ENCODE measurements at places on chromosomes 3 and 15. TPM values are rescaled to one million over a fixed set of nuclear protein-coding genes. Genes with fewer than 3 reads are reported as not detected.
A peak's percentile ranks its signal among the peaks of the same experiment; 100 is the strongest.

The TMEM115 gene
- 17.8 TPM for total RNA-seq

DNA sequence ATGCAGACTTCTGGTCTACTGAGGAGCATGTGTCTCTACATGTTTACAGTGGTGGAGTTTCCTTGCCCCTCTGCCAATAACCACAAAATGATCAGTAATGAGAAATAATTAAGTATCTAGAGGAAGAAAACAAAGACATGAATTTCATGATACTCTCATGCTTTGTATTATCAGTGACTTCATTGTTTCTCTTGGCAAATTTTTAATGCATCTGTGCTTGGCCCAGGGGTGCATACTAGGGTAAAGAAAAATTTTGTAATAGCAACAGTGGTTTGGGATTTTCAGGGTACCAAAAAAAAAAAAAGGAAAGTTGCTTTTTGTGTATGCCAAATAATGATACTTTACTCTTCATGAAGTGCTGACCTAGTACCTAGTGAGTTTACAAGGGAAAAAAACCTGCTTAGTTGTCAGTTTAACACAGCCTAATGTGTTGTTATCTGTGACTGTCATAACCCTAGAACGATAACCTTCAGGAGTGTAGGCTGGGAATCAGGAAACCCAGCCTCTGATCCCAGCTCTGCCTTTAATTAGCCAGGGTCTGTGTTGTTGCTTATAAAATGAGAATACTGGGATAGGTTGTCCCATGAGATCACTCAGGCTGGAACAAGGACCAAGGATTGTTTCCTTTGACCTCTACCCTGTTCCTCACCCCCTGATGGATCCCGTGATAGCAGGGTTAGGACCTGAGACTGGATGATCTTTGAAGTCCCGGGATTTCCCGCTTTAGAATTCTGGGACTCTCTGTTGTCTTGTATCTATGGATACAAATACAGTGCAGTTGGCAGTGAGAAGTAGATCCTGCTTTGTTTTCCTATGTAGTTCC is 117.5 kb downstream of the CMSS1 start:
- DNase-seq: no peak

- no peak for DNase-seq
Measured at GRCh38 chr3:188270423-188270972, 116.5 kb downstream of the LPP start.

The CAMP gene
- not detected for total RNA-seq

DNA sequence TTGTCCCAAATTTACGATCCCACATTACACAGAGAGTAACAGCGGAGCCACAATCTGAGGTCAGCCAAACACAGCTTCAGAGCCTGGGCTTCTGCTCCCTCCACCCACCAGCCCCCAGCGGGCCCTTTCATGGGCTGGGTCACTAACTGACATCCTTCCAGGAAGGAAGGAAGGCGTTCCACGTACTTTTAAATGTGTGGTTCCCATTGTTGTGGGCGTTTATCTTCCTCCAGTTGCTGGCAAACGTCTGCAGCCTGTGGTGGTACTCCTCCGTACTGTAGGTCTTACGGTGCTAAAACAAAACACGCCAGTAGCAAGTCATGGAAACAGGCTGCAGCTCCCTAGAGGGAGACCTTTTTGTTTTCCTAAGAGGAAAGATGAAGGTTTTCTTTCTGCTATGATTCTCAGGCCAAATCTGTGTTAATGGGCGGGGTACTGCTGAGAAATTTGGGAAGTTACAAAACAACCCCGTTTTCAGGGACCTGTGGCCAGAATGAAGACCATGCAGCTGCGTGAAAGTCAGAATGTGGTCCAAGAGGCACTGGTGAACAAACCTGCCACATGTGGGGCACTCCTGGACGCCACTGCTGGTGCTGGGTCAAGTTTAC is 7.6 kb downstream of the CTSH start:
- DNase-seq: no peak

GRCh38 chr3:83802801-83803200 is 1156.0 kb upstream of the CADM2 start:
- no peak for DNase-seq

- DNase-seq: no peak
Measured at GRCh38 chr3:126397610-126398422, 3.1 kb downstream of the CFAP100 start.

DNA sequence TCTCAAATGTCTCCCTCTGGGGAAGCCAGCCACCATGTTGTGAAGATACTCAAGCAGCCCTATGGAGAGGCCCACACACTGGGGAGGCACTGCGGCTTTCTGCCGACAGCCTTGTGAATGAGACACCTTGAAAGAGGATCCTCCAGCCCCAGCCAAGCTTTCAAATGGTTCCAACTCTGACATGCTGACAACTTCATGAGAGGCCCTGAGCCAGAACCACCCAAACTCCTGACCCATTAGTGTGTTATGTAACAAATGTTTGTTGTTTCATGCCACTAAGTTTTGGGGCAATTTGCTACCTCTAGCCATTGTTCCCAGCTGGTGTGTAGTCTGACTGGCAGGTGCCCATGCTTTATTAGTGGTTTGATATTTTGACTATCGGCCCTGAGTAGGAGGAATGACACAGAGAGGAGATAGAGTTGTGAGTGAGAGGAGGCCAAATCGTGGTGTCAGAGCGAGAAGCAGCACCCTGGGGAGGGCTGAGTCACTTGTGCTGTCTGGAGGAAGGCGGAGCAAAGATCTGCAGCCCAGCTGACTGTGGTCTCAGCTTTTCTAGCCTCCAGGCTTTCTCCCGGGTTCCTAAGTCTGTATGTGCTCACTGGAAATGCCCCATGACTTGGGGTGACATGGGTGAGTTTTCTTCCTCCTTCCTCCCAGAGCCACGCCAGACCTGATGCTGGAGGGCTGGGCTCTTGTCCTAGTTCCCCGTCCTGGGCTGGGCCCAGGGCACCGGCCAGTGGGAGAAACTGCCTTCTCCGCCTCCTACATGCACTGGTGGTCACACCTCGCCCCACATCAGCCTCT is 56.7 kb upstream of the BLM start:
- DNase-seq: peak; percentile 73

The ARNT2 gene
- not detected for total RNA-seq

The RPL39L gene
- 11.0 TPM for total RNA-seq

DNA sequence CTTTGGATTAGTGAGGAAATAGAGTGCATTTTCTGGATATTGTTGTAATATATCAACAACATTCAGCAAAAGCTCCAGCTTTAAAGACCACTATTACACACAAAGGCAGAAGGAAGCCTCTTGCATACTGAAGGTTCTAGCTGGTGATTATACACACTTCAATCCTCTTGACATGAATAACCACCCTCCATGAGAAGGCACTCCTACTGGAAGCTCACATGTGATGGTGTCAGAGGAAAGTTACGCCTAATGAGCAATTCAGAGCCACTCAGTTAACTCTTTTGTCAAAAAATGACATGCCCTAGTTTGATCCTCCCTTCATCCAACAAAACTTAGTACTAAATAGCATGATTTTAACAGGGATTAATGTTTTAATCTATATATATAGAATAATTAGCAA is 124.6 kb upstream of the LYSMD4 start:
- no peak for DNase-seq

DNA sequence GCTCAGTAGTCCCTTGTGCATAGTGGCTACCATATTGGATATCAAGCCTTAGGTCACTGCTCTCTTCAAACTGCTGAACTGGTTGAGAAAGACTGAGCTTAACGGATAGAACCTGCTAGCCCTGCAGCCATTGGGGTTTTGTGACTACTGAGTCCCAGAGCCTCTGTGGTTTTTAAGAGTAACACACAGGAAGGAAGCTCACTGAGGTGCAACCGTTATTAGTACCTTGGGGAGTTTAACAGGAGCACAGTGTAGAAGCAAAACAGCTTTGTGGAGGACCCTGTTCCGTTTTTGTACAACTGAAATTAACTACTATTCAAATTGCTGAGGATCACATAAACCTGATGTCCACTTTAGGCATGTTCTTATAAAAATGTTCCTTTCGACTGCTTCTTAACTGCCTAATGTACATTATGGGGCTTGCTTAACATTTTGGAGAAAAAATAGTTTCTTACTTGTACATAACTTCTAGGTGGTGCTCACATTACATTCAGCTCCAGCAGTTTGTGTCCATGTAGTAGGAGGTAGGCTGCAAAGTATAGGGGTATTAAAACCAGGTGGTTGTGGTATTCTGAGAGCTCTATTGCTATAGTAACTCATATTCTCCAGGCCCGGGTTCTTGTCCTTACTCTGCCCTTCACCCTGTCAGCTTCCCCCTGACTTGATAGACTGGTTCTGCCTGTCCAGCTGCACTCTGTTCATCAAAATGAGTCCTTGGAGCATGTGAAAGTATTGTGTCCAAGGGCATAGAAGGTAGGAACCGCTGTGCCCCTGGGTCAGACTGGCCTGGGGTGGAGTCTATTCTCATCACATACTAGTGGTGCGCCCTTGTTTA is 17.3 kb downstream of the PXK start:
- no peak for DNase-seq

DNA sequence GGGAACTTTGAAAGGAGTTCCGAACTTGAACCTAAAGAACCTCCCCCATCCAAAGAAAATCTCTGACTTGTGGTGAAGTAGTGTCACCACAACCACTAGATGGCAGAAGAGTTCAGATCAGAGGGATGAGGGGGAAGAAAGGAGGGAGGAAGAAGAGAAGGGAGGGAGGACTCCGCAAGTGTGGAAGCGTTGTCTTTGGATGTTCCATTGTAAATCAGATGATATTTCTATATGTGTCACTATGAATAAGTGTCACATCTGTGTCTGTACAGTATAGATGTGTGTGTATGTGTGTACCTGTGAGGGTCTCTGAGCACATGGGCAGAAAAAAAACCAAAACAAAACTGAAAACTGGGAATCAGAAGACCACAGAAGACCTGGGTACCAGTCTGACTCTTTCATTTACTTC is 16.9 kb downstream of the SLC24A1 start:
- peak; percentile 31 for DNase-seq

GRCh38 chr3:197465197-197465995 is 90.4 kb downstream of the BDH1 start:
- no peak for DNase-seq

The TGM4 gene
- total RNA-seq: not detected

- no peak for DNase-seq
Measured at GRCh38 chr15:37107071-37107743, 6.9 kb upstream of the MEIS2 start.

GRCh38 chr15:27983496-27983895 is 115.6 kb downstream of the OCA2 start:
- DNase-seq: no peak

DNA sequence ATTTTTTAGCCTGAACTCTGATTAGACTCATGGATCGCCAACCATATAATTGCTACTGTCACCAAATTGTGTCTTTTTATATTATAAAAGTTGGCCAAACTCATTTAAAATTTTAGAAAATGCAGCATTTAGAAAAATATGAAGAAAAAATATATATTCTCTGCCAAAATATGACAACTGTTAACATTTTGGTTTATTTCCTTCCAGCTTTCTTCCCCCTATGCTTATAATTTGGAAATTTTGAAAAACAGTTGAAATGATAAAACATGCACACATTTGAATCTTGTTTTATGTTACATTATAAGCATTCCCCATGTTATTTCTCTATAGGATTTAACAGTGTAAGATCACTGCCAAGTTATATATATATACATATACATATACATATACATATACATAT is 1112.8 kb downstream of the TUSC7 start:
- no peak for DNase-seq

DNA sequence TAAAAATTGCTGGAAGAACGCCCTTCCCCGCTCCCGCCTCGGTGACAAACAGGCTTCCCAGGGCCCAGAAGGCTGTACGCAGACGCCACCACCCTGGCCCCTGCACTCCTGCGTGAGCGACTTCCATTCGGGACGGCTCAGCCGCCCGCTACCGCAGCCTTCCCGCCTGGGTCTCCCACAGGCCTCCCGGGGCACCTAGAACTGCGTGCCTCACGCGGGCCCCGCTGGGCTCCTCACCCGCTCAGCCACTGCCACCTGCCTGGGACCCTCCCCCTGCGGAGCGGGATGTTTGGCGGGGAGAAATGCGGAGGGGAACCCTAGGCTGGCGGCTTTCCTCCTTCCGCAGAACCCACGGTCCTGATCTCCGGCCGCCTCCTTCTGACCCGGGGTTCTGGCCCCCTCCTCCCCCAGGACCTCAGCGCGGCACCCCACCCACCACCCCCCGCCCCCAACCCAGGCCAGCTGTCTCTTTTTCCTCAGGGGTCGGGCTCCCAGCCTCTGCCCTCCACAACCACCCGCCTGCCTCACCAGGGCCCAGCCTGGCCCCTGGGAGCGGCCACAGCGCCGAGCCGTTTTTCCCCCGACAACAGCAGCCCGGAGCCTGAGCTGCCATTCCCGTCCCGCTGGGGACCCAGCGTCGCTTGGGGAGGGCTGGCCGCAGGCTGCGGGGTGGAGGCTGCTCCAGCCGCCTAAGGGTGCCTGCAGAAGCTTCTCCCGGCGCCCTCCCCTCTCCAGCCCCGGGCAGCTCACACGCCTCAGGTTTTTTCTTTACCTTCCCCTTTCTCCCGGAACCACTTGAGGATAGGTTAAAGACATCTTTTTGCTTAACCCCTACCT is 27.6 kb upstream of the RAB7A start:
- DNase-seq: no peak

Data from activated T-helper 2 cell treated with anti-CD3 and anti-CD28 coated beads, Interferon-gamma antibody, Interleukin-2, Interleukin-4, amounts not matched to agents 10 μg/mL and 5 μg/mL and 100 μg/mL, durations not matched to agents 14 hours and 24 hours and 36 hours (primary cell).